ENCODE measurements at places on chromosomes 3 and 15.

DNA sequence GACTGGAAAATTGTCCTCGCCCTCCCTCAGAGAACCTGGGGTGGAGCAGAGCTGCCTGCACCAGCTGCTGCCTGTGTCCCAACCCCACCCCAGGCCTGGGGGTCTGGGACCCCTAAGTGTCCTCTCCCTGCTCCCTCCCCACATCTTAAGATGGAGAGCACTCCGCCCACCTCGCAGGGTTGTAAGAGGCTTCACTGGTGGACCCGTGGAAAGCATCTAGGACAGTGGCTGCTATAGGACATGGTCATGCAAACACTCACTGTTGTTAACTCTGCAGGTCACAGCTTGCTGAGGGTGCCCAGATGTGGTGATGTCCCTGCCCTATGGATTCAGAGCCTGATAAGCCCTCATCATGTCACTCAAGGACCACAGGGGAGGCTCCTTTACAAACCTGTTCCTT, 62.0 kb upstream of the ARNT2 start:
- no peak for DNase-seq

- DNase-seq = no peak
Measured at GRCh38 chr3:33908250-33908851, 109.9 kb downstream of the PDCD6IP start.

DNA sequence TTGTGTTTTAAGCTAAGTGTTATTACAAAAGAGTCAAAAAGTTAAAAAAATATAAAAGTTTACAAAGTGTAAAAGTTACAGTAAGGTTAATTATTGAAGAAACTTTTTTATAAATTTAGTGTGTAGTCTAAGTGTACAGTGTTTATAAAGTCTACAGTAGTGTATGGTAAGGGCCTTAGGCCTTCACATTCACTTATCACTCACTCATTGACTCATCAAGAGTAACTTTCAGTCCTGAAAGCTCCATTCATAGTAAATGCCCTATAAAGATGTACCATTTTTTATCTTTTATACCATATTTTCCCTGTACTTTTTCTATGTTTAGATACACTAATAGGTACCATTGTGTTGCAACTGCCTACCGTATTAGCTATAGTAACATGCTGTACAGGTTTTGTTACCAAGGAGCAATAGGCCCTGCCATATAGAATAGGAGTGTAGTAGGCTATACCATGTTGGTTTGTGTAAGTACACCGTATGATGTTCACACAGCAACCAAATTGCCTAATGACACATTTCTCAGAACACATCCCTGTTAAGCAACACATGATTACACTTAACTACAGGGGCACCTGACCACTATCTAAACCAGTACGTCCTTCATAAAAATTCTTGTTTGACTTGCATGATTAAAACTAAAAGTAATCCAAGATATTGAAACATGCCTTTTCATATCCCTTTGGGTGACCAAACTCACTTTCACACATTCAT, 17.2 kb downstream of the RAD18 start:
- no peak for DNase-seq

GRCh38 chr3:35651426-35651825, 12.1 kb downstream of the ARPP21 start:
- no peak for DNase-seq

DNA sequence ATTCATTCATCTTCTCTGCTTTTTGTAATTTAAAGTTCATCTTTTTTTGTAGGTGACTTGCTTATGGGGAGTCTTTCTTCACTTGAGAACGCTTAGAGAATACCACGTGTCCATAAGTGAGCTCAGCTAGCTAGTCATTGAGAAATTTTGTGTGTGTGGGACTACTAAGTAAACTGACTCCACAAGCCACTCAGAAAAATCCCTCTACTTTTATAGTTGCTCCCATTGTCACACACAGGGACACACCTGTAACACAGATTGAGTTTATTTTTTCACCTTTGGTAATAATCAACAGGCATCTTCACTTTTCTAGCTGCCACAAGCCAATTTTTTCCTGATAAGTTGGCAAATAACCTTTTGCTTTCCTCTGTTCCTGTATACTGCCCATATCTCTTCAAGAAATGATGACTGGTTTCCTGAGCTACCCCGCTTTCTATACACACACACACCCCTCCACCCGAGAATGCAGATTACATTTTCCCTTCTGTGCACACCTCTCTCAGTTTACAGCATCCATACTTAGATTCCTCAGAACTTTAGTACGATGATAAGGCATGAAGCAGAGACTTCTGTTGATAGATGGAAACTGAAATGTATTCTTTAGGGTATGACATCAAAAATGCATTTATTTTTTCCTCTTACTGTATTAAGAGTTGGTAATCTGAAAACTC, 4.6 kb downstream of the TSC22D2 start:
- DNase-seq = no peak

DNA sequence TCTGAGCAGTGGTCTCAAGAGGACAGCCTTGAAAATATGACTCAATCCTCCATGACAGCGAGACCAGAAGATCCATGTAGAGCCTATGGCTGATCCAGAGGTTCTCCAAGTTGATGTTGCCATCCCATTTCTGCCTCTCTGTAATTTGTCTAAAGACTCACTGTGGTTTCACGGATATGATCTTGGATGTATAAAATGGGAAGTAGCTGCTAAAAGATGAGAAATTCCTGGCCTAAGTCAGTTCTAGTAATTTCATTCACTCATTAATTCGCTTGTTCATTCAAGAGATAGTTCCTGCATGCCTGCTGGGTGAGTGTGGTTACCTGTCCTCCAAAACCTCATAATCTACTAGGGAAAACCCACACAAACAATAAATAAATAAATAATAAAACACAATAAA, 145.9 kb downstream of the TNIK start:
- no peak for DNase-seq

DNA sequence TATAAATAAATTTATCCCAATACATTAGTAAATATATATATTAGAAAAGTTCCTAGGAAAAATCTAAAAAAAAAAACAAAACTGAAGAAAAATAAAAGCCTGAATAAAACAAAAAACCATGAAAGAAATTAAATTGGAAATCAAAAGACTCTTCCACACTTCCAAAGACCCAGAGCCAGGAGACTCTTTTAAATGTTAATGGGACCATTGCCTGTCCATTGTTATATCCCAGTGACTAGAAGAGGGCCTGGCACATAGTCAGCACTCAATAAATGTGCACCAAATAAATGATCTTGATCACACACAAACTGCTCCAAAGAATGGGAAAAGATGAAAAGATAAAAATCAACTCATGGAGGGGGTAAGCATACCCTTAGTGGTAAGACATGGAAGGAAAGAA, 51.3 kb upstream of the CLDN18 start:
- no peak for DNase-seq

GRCh38 chr3:100480081-100480480, 12.3 kb upstream of the TMEM45A start:
- DNase-seq = no peak

- peak; percentile 46 for DNase-seq
Measured at GRCh38 chr15:91854639-91854990, 1.1 kb downstream of the SLCO3A1 start.

DNA sequence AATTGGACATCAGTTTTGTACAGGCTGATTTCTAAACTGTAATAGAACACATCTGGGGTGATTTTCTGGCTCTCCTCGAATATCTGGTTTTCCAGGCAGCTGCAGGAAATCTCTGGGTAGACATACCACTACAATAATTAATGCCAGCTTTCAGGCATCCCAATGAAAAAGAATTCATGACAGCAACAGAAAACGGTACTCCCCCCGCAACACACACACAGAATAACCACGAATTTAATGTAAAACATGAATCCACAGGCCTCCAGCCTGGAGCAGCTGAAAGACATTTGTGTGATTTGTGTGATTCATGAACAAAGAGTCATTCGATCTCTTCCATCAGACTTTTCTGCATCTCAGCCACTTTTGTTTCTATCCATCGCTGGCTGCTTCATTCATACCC, 262.2 kb downstream of the MAGI1 start:
- DNase-seq = no peak

DNA sequence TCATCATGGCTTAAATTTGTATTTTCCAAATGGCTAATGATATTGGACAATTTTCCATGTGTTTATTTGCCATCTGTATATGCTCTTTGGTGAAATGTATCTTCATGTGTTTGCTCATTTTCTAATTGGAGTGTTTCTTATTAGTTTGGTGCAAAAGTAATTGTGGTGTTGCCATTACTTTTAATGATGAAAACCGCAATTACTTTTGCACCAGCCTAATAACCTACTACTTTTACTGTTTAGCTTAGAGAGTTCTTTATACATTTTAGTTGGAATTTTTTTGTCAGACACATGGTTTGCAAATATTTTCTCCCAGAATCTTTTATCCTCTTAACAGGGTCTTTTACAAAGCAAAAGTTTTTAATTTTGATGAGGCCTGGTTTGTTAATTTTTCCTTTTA, 141.0 kb upstream of the AGTR1 start:
- DNase-seq = no peak

DNA sequence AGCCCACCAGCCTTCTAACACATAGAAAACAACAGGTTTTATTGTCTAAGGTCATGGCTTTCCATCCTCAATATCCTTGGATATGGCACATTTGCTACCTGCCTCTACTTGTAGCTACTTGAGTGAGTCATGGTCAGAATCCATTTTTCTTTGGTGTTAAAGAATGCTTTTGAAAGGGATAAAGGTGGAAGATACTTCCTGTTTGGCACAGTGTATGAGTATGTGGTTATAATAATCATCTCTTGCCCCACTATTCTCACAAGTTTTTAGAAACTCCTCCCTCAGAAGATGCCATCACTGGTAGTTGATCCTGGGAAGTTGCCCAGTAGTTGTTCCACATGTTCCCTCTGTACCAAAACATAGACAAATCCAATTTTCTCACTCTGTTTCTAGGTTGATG, 508.6 kb upstream of the IL12A start:
- no peak for DNase-seq

DNA sequence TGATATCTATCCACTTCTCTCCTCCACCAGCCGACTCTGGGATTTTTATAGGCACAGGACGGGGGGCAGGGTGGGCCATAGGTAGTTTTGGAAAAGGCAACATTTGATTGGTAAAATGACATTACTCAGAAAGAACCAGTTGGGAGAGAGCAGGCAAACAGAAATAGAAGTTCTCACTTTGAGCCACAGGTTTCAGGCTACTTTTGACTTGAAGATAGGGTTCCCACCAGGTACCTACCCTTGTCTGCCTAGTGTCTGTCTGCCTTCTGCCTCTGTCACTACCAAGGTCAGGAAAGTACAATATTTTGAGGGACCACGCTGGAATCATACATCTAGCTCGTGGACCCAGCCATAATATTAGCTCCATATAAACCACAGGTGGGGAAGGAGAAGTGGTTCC, 412.9 kb upstream of the GRM7 start:
- DNase-seq = no peak

- DNase-seq = no peak
Measured at GRCh38 chr3:192409201-192409837, 318.0 kb downstream of the FGF12 start.

DNA sequence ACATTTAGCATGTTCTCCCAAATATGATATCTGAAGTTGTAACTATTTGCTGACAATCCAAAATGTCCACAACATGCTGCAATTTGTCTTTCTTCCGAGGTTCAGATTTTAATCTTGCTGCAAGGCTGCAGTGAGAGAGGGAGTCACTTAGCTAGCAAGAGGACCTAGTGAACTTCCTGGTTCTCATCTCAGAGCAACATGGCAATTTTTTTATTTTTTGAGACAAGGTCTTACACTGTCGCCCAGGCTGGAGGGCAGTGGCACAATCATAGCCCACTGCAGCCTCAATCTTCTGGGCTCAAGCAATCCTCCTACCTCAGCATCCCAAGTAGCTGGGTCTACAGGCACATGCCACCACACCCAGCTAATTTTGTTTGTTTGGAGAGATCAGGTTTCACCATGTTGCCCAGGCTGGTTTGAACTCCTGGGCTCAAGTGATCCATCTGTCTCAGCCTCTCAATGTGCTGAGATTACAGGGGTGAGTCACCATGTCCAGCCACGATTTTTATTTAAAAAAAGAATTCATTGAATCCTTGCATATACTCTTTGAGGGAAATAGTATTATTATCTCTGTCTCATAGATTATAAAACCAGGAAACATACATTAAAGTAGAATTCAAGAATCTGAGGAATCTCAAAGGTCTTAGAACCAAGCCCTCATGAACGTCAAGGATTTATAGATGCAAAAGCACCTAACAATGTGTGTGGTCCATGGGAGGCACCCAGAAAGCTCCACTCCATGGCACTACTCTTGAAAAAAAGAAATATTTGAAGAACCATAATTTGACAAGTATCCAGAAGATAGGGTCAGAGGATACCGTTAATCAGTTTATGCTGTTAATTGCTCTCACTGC, 9.1 kb downstream of the HDC start:
- no peak for DNase-seq

- DNase-seq = no peak
Measured at GRCh38 chr15:33865416-33865815, 102.9 kb upstream of the CHRM5 start.

DNA sequence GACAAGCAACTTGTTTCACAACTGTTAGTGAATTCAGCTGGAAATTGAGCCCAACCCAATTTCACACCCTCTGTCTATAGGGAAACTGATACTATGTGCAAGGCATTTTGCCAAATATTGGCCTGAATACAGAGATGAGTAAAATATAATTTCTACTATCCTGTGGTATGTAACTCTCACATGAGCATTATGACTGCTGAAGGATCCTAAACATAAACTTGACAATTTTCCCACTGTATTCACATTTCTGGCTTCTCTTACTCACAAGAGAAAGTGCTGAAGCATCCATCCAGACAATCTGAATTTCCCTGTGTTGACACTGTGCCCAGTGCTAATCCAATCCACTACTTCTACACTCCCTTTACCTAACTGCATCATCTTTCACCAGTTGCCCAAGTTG, 28.4 kb downstream of the SERPINI2 start:
- DNase-seq = no peak

DNA sequence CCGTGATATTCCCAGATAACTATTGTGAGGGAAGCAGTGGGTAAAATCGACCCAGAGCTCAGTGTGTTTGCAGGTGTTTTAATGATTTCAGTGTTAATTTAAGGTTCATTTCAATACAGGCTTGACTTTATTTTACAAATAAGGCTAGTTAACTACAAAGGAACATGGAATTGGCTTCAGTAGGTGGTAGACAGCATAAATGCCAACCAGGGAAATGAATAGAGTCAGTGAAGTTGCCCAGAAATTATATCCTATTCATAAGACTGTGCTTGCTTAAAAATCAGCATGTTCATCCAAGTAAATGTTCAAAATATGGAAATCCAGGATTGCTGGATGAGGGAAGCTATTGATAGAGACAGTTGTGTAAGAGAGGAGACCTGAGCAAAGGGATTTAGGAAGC, 66.1 kb downstream of the LARS2 start:
- DNase-seq = no peak

DNA sequence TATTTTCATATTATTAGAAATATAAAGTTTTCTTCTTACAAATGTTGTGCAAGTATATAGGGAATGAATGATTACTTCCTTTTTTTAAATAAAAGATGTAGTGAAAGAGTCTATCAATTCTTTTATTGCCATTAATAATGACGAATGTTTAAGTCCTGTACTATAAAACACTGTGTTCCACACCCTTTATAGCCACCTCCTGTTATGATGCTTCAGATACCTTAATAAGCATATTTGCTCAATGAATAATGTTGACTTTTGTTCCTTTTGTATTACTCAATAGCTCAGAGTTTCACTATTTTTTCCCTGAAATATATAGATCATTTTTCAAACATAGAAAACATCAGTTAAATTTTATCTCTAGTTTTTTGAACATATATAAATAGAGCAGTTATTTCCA, 378.2 kb upstream of the THBS1 start:
- DNase-seq = no peak

GRCh38 chr3:20258371-20258770, 72.4 kb upstream of the SGO1 start:
- no peak for DNase-seq
